Esophagus muscularis mucosa (tissue), 4 donors: ENCODE measurements at places on chromosomes 13 and 19. TPM values are rescaled to one million over a fixed set of nuclear protein-coding genes. Genes with fewer than 3 reads are reported as not detected.

CYP4F8 gene
- total RNA-seq: not detected

ASF1B gene
- total RNA-seq: not detected

IGSF23 gene
- total RNA-seq: not detected

SIGLECL1 gene
- not detected for total RNA-seq

CYP4F22 gene
- total RNA-seq: not detected

CYP2F1 gene
- total RNA-seq: not detected

PEX11G gene
- 3.8 TPM for total RNA-seq

KCNC3 gene
- total RNA-seq: 0.33 TPM

CGB2 gene
- not detected for total RNA-seq

- peak; percentile 91 for DNase-seq
Observed at GRCh38 chr13:113906571-113906970, 42.7 kb upstream of the GAS6 start.

- DNase-seq: no peak
Observed at GRCh38 chr19:33379151-33379829, 5.8 kb downstream of the CEBPG start.

- no peak for DNase-seq
Observed at GRCh38 chr19:8221161-8221560, 12.0 kb downstream of the CERS4 start.

DNA sequence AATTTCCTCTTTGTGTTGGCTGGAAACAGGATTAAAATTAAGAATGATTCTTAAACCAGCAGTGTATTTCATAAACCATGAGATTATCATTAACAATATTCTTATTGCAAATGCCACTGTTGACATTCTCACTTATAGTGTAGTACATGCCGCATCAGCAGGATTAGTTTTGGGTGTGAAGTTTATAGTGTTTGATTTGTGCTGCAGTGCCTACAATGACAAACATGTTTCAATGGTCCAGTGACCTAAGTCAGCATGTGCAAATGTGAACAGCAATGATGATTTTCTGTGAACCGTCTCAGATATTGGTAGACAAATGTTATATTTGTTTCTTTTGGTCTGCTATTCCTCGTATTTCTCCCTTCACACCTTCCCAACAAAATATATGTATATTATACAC is 49.8 kb upstream of the TDRD3 start:
- no peak for DNase-seq

DNA sequence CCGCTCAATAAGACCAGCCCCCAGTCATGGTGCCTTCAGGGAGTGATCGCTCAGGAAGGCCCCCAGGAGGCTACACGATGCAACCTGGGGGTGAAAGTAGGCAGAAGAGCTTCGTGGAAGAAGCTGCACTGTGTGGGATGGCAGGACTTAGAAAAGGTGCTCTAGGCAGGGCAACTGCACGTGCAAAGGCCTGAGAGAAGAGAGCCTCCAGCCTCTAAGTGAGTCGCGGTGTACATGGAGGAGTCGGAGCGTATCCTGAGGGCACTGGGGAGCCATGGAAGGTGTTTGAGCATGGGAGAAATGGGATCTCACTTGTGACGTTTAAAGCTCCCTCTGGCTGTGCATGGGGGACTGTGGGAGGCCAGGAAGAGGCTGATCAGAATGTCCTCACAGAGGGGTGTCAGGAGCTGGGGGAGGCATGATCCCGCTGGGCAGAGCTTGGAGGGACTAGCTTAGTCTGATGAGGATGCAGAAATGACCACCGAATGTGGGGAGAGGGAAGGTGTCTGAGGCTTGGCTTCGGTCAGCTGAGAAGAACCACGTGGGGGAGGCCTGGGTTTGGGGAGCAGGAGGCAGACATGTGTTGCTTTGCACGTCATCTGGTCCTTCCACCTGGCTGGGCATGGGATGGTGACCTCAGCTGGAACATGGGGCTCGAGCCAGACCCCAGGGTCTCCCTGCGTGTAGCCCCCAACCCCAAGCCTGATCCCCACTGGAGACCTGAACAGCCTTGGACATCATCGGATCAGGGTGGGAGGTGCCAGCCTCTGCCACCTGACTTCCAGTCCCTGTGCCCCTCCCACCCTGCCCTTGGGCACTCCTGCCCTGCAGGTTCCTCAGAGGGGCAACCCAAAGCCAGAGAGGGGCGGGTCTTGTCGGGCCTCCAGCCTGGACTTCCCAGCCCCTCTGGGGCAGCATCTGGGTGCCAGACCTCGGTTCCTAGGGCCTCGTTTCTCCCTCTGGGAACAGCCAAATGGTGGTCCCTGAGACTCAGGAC is 1.1 kb downstream of the APC2 start:
- DNase-seq: no peak

DNA sequence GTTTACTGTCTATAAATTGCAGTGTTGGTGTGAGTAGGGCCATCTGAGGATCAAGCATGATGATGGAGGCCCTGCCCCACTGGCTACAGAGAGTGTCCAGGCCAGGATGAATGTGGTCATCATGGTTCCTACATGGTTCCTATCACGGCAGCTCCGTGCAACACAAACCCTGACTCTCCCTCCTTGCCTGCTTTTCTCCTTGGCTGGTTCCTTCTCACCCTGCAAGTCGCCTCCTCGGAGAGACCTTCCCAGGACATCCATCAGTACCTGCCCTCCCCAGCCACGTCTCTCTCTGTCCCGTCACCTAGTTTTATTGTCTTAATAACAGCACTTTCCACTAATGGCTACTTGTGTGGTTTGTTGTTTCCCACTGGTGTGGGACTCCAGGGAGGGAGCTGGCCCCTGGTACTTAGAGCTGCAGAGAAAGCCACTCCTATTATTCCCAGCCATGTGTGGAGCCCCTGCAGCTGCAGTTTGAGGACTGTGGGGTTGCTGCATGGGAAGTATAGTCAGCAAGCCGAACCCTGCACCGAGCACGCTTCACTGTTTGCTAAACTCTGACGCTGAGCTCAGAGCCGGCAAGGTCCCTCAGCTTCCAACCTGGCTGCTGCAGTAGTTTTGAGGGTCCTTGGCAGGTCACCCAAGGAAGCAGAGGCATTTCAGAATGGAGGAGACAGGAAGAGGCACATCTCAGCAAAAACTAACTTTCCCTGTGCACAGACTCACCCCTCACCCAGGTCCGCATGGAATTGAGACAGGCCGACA is 146.4 kb upstream of the VSTM2B start:
- no peak for DNase-seq

DNA sequence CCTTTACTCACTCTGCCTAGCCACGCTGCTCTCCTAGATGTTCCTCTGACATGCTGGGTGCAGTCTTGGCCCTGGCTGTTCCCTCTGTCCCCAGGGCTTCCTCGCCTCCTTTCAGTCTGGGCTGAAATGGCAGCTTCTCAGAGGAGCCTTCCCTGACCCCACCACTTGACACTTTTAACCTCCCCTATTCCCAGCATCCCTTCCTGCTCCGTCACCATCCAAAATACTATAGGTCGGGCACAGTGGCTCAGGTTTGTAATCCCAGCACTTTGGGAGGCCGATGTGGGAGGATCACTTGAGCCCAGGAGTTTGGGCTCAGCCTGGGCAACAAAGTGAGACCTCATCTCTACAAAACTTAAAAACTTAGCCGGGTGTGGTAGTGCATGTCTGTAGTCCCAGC is 2.6 kb downstream of the FAM187B start:
- peak; percentile 60 for DNase-seq

DNA sequence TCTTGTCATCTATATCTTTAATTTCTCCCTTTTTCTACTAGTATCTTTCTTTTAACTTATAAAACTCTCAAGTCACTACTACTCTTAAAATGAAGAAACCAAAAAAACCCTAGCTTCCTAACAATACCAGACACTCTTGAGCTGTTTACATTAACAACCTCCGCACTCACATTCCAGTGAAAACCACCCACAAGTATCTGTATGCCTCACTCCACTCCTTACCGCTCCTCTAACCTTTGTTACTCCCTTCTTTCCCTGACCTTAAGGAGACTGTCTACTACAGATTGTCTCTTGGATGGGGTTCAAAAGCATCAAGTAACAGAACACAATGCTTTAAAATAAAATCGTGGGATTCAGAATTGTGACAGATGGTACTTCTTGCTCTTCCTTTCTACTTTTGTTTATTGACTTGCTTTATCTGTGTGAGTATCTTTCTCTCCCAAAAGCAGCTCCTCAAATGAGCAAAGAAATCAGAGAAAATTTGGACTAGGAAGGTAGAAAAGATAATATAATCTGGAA is 110.0 kb upstream of the FBXL3 start:
- no peak for DNase-seq

GRCh38 chr19:21587117-21587461 is 81.7 kb downstream of the ZNF429 start:
- DNase-seq: no peak

GRCh38 chr19:48606463-48607358 is at the start of gene SPACA4:
Gene SPACA4, plus strand, starts transcription at chr19:48606742. Its CDS starts 237 bp downstream, at chr19:48606979.
- no peak for DNase-seq

- DNase-seq: no peak
Observed at GRCh38 chr19:3760871-3761361, 576 bp downstream of the APBA3 start.

DNA sequence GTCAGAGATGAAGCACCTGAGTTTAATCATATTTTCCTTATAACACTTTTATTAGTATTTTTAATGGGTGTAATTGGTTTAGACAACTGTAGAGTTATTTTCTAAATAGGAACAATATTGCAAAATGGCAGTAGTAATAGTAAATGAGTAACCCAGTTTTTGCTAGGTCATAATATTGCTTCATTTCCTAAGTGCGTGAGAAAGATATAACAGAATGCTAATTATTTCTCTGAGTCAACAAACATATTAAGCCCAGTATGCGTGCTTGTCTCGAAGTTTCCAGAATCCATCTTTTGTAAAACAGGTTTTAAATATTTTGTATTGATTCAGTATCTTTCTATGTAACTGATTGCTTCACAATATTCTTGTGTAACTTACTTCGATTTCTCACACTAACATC is 315.3 kb downstream of the MYO16 start:
- no peak for DNase-seq

GRCh38 chr13:48235341-48236135 is 2.5 kb downstream of the ITM2B start:
- no peak for DNase-seq

- no peak for DNase-seq
Observed at GRCh38 chr13:108368250-108368905, 98.9 kb downstream of the TNFSF13B start.

DNA sequence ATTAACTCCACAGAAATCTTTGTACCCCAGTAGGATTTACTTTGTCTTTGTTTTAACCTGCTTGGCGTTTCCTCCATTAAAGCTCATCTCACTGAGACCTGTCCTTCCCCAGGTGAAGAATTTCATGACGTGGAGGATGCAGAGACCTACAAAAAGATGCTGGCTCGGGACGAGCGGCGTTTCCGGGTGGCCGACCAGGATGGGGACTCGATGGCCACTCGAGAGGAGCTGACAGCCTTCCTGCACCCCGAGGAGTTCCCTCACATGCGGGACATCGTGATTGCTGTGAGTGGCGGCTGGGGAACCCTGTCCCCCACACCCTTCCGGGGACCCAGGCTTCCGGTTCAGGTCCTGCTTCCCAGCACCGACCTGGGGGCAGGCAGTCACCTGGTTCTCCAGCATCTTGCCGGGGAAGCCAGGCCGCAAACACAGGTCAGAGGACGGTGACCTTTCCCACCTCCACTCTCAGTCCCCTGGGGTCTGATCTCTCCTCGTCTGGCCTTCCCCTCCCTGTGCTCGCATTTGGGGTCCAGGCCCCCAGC is 9.2 kb downstream of the RCN3 start:
- no peak for DNase-seq

GRCh38 chr13:91630946-91631345 is 232.5 kb downstream of the GPC5 start:
- no peak for DNase-seq

- DNase-seq: no peak
Observed at GRCh38 chr13:102386461-102386860, 15.4 kb downstream of the FGF14 start.

- no peak for DNase-seq
Observed at GRCh38 chr13:105342281-105342820, 1193.1 kb downstream of the EFNB2 start.

DNA sequence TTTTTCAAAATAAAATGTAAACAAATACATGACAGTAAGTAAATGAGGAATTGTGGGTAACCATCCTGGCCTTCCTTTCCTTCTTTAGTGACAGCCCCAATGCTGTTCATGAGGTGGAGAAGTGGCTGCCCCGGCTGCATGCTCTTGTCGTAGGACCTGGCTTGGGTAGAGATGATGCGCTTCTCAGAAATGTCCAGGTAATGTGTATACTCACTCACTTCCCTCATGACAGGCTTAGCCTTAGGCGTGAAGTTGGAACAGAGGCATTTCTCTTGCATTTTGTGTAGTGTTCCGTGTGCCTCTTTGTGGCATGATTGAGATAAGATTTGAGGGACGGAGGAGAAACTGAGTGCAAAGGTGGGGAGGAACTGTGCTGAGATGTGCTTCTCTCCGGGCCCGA is 12.0 kb downstream of the NAXD start:
- DNase-seq: no peak

DNA sequence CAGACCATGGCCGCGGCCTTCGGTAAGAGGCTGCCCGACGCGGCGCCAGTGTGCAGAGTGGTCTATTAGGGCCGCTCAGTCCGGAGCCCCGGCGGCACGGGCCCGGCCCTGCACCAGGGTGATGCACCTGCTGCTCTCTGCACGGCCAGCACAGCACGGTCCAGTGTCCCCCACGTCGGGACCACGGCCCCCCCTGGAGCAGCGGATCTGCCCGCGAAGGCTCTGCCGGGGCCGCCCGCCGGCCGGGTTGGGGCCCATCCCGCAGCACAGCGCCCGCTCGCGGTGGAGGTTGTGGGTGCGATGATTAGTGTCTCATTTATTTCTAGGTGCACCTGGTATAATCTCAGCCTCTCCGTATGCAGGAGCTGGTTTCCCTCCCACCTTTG is 7.9 kb downstream of the PTBP1 start:
- DNase-seq: no peak

- DNase-seq: no peak
Observed at GRCh38 chr19:6543866-6544347, 13.1 kb downstream of the TNFSF9 start.

- DNase-seq: no peak
Observed at GRCh38 chr13:106432636-106433035, 102.8 kb downstream of the EFNB2 start.

- DNase-seq: peak; percentile 98
Observed at GRCh38 chr19:19203012-19203856, at the start of gene NR2C2AP. Gene NR2C2AP, minus strand, starts transcription at chr19:19203414. Its CDS starts 354 bp downstream, at chr19:19203060.

GRCh38 chr19:16721051-16721450 is 1.4 kb downstream of the NWD1 start:
- DNase-seq: no peak

DNA sequence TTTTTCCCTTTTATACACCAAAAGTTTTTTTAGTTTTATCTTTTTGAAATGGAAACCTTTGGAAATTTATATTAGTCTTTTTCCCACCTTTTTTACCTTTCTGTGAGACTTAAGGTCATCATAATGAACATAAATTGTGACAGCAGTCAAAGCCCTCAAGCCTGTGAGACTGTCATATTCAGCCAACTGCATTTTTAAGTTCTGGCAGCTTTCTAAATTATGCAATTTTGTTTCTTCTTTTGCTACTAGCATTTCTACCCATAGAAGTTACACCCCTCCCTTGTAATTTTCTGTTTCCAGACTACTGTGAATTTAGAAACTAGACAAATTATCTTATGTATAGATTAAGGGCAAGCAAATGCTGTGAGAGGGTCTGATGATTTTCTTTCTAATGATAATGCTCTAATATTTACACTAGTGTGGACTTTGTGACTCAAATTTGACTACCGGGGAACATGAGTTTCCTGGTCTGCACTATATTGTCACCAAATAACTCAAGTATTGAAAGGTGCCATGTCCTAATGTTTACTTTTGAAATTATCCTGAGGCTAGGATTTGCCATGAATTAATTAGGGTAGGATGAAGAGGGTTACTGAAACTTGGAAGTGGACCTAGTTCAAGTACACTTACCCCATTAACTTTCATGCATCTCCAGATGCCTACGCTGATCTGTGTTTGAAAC is 43.7 kb downstream of the FRY start:
- DNase-seq: no peak
